ENCODE measurements at places on chromosomes 1 and 21. TPM values are rescaled to one million over a fixed set of nuclear protein-coding genes. Genes with fewer than 3 reads are reported as not detected.

C1orf56 gene
- total RNA-seq = 4.1 TPM

DNA sequence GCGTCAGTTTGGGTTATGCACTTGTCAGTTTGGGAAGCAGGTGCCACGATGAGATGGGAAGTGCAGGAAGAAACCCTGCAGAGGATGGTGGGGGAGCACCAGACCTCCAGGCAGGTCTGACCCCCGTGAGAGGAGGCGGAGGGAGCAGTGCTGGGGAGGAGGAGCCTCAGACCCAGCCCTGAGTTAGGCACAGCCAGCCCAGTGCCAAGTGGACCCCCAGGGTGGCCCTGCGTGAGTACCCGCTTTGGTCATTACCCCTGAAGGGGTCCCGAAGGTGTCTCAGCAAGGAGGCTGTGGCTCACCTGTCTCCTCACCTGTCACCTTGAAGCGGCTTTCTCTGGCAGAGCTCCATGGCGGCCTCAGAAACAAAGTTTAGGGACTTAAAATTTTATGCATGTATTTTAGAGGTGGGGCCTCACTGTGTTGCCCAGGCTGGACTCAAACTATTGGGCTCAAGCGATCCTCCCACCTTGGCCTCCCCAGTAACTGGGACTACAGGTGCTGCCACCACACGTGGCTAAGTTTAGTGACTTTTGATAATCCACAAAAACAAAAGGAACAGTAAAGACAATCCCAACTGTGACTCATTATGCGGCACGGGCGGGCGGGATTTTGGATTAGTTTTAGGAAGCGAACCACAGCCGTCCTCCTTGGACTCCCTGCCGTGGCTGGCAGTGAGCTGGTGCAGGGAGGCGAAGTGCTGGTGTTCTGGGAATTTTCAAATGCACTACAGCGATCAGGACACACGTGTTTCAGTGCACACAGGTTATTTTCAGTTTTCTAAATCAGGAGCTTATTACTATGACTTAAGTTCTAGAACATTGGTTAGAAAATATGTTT lies 4.7 kb downstream of the AGPAT3 start:
- no peak for DNase-seq

MANEAL gene
- total RNA-seq = 1.4 TPM

GRCh38 chr21:38500073-38500472 lies 1.8 kb upstream of the ERG start:
- no peak for DNase-seq

DNA sequence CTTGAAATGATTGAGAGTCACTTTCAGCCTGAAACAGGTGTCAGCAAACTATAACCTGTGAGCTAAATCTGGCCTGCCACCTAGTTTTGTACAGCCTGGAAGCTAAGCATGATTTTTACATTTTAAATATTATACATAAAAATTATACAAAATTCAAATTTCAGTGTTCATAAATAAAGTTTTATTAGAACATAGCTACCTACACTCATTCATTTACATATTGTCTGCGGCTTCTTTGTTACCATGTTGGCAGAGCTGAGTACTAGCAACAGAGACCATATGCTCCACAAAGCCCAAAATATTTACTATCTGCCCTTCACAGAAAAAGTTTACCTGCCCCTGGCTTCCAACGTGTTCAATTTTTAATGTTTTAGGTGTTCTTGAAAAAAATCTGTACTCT lies 8.0 kb upstream of the C1orf162 start:
- no peak for DNase-seq

GRCh38 chr1:47160716-47161115 lies 23.5 kb downstream of the CYP4A22 start:
- DNase-seq = no peak

GRCh38 chr1:60090655-60091054 lies 17.1 kb upstream of the C1orf87 start:
- DNase-seq = no peak

DNA sequence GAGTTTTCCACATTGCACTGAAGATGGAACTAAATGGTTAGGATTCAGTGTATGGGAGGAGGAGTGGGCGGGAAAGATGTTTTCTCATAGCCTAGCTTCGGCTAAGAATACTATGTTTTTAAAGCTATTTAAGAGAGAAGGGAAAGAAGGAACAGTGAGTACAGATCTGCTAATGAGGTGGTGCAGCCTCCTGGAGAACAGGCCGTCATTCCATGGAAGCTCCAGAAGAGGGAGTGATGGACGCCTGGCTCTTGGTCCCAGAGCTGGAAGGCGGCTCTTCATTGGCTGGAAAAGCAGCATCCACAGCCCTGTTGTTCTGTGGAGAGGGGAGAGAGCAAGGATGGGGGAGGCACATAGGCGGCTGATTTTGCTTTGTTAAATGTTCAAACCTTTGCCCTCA lies 6.9 kb downstream of the CAMK1G start:
- DNase-seq = no peak

DNA sequence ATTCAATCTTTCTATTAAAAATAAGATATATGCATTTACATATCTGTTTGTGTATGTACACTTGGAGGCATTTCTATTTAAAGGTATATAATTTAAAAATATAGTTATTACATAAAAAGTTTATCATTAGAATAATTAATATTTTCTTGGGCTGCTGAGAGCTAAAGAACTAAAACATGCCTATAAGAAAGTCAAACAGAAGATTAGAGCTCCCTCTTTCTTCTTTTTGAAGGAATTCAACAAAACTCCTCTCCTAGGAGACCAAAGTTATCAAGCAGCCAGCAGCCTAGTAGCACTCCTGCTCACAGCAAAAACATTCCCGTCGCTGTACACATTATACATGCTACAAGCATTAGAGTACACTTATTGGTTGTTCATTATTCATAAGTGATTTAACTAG lies 216.4 kb downstream of the VAV3 start:
- no peak for DNase-seq

DNA sequence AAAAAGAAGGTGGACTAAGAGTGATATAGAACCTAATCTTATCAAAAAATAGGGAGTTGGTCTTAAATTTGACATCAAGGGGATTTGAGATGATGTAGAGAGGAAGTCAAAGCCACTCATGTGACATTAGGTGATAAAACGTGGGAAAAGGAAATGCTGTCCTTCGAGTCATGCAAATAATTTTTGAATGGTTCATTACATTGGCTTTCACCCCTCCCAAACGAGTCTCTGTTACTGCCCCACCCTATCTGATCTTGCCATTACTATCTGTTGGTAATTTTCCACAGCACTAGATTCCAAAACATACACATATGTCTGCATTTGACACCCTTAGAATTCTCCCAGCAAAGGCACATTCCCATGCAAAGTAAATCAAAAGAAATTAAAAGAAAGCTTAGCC lies 531.1 kb upstream of the ADAMTS5 start:
- no peak for DNase-seq

HMGCL gene
- total RNA-seq = 37.4 TPM

- no peak for DNase-seq
These were observed 6.5 kb upstream of the SDHB start for GRCh38 chr1:17060306-17060749.

LEFTY2 gene
- total RNA-seq = not detected

DNA sequence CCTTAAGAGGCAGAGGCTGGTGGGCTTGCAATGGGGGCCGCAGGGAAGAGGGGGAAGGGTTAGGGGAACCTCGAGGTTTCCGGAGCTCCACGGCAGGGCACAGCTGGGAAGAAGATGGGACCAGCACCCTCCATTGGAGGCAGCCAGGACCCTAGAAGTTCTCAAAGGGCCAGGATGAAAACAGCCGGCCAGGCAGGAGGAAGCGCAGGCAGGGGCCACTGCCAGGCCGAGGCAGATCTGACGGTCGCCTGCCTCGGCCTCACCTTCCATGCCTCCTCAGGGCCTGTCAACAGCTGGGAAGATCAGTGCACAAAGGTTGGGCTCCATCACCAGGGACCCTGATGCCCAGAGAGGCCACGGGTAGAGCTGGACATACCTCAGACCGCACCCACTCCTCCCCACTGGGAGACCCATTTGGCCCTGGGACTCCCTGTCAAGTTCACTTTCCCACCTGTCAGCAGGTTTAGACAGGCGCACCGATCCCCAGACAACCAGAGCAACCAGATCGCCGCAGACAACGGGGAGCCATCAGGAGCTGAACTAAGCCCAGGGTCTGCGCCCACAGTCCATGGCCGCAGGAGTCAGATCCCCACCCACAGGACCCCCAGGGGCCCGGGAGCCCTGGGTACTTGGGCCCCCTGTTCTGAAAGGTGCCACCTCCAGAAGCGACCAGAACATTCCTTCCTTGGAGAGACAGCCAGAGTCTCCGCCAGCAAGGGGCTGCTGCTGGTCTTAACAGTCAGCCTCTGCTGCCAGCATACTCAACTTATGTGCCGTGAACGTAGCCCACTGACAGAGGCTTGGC lies 2.2 kb downstream of the SLC19A1 start:
- peak; percentile 57 for DNase-seq

CD58 gene
- 30.6 TPM for total RNA-seq

C1orf141 gene
- not detected for total RNA-seq

- DNase-seq = no peak
These were observed 153.4 kb downstream of the C1orf94 start for GRCh38 chr1:34330061-34330460.

GRCh38 chr1:155485945-155486344 lies 76.7 kb downstream of the ASH1L start:
- DNase-seq = no peak

PEX19 gene
- total RNA-seq = 52.4 TPM

PTGFR gene
- 3.0 TPM for total RNA-seq

DNA sequence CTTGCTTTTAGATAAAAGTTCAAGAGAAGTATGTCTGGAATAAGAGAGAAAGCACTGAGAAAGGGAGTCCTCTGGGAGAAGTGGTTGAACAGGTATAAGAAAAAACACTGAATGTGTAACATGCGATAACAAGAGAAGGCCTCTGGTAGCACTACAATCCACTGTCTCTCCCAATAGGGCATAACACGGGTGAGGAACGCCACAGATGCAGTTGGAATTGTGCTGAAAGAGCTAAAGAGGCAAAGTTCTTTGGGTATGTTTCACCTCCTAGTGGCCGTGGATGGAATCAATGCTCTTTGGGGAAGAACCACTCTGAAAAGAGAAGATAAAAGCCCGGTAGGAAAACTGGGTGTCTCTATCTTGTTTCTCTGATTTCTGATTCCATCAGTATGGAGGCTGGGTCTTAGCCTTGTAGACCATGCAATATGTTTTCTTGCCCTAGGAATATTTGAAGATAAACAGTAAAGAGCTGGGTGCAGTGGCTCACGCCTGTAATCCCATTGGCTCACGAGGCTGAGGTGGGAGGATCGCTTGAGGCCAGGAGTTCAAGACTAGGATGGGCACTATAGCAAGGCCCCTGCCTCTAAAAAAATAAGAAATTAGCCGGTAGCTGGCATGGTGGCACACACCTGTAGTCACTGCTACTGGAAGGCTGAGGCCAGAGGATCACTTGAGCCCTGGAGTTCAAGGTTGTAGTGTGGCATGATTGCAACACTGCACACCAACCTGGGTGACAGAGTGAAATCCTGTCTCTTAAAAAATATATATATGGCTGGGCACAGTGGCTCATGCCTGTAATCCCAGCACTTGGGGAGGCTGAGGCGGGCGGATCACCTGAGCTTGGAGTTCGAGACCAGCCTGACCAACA lies 40.4 kb downstream of the DAP3 start:
- DNase-seq = peak; percentile 66

GRCh38 chr1:183244466-183244865 lies 58.4 kb downstream of the LAMC2 start:
- DNase-seq = peak; percentile 95

OLIG2 gene
- total RNA-seq = not detected

- DNase-seq = no peak
These were observed 110.5 kb upstream of the USH2A start for GRCh38 chr1:216533776-216534175.

KRTAP12-2 gene
- total RNA-seq = not detected

DNA sequence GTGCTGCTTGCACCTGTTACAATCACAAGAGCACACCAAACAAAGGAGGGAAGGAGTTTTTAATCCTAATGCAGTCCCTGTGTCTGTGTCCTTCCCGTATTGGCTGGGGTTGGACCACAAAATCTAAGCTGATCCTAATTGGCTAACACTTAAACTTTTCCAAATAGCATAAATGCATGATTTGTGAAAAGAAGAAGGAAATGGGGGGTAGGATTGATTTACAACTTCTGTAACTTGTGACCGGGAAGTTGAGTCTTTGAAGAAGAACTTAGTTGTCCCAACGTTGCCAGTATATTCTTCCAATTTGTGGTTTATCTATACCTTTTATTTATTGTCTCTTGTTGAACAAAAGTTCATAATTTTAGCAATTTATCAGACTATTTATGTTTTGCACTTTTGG lies 11.8 kb upstream of the IPP start:
- DNase-seq = no peak

RGSL1 gene
- not detected for total RNA-seq

DNA sequence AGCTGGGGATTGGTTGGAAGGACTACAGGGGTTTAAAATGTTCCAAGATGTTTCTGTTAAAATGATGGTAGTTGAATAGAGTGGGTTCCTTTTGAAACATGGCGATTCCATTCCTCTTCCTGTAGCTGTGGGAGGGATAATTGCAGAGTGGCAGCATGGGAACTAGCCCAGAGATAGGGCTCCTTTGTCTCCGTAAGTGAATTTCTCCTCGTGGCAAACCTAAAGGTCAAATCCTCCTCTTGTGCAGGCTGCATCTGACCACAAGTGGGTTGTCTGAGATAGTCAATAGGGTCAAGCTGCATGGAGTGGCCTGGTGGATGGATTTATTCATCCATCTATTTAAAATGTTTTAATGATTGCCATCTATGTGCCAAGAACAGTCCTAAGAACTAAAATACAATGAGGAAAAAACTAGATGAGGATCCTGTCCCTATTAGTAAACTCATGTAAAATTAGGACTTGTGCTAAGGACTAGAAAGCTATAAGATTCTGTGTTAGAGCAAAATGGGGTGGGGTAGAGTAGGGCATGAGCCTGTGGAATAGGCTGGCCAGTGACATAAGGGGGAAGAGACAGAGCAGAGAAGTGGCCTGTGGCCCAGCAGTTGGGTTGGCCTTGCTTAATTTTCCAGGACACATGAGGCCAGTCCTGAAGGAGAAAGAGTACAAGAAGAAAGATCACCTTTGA lies 89.1 kb upstream of the IVNS1ABP start:
- DNase-seq = no peak

AGT gene
- 4.3 TPM for total RNA-seq

NCMAP gene
- not detected for total RNA-seq

GRCh38 chr1:53593758-53594380 lies 134.7 kb downstream of the DMRTB1 start:
- peak; percentile 60 for DNase-seq

DNA sequence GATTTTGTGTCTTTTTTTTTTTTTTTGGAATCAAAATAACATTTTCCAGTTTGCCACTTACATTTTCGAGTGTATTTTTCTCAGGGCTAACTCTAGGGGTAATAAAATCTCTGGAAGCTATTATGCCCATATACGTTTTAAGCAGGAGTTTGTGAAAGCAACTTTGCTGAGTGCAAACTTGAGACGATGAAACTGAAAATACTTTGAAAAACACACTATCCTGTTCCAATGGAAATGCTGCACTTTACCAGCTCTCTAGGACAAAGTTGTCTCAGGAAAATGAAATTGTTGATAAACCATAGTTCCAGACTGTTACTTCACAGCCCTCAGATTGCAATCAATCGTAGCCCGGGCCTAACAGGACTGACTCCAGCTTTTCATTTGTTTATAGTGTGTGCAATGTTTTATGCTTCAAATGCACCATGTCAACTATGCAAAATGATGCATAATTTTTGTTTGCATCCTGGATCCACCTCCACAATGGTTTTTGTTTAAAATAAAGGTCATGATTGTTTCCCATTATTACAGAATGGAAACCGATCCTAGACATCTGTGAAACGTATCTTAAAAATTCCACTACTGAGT lies 220.6 kb upstream of the PKN2 start:
- DNase-seq = no peak

LY9 gene
- 0.36 TPM for total RNA-seq

- DNase-seq = peak; percentile 73
These were observed 14.7 kb upstream of the COL6A2 start for GRCh38 chr21:46082963-46083790.

FCRL1 gene
- not detected for total RNA-seq

KCNJ9 gene
- total RNA-seq = 0.28 TPM

Data from sigmoid colon (tissue), 7 donors.